MCF 10A (cell line): ENCODE measurements at places on chromosomes 3 and 15. TPM values are rescaled to one million over a fixed set of nuclear protein-coding genes. Genes with fewer than 3 reads are reported as not detected.

DNA sequence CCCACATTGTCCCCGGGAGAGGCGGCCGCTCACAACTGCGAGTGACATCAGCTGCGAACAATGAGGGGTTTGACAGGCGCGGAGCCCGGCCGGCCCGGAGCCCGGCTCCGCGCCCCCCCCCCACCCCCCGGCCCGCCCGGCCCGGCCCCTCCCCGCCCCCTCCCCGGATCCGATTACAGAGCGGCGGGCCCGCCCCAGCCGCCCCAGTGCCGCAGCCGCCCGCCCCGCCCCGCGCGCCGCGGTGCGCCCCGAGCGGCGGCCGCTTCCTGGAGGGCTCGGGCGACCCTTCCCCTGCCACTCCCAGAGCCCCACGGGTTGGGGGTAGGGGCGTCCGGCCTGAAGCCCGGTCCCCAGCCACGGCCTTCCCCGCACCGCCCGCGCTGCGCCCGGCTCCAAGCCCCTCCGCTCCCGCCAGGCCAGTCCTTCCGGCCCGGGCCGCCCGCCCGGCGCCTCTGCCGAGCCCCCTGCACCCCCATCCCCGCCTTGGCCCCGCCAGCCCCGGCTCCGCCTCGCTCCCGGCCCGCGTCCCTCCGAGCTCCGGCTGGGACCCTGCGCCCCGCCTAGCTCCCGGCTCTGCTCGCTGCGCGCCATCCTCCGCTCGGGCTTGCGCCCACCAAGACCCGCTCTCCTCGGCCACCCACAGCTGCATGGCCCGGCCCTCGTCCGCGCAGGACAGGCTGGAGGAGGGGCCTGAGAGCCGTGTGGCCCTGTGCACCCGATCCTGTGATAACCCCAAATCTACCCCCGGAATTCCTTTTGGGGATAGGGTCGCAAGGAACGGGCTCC is at the start of gene PCBP4:
Gene PCBP4 (minus strand): TSS at position 71 of the 786 bp plus-strand sequence. CDS start 6,214 bp downstream, outside the sequence.
- peaks cover 10% of the 10 kb centered on the region for H3K4me1 ChIP-seq
- H3K27me3 ChIP-seq = no peaks in the 10 kb centered on the region
- DNase-seq = no peak
- peaks cover 13% of the 10 kb centered on the region for H3K36me3 ChIP-seq

DNA sequence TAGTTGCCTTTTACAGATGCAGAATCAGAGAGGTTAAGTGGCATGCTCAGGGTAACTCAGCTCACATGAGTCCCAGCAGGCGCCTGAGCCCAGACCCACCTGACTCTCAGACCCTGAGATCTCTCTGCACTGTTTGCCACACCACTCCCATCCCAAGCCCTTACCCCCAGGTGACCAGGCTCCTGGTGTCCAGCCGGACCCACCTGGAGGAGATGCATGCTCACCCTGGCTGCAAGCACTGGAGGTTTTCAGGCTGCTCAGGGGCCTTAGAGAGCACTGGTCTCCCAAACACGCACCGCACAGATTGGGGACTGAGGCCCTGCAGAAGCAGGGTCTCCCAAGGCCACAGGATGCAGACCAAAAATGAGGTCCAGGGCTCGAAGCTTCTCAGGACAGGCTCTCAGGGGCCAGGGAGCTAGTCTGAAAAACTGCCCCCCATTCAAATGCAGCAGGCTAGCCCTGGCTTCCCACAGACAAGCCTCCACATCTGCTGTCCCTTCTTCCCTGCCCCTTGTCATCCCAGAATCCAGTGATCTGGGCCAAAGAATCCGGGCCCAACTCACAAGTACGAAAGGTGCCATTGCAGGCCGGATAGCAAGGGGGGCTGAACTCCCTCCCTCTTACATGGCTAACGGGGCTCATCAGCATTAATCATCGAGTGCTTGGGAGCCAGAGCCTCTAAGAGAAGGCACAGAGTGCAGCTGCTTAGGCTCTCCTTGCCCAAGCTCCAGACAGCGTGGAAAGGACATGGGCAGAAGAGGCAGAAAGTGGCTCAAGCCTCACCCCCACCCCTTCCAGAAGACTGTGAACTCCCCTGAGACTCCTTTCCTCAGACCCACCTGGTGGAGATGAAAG is 90.2 kb upstream of the PRR20G start:
- H3K36me3 ChIP-seq = no peaks in the 10 kb centered on the region
- no peak for DNase-seq
- no peak overlapping the region for H3K27ac ChIP-seq
- H3K4me3 ChIP-seq = no peak overlapping the region
- H3K4me1 ChIP-seq = no peaks in the 10 kb centered on the region

GRCh38 chr15:86877171-86877631 is 797.5 kb downstream of the AGBL1 start:
- H3K4me1 ChIP-seq = no peaks in the 10 kb centered on the region
- no peak overlapping the region for H3K27ac ChIP-seq
- H3K36me3 ChIP-seq = no peaks in the 10 kb centered on the region
- no peak for DNase-seq

GRCh38 chr15:41284427-41285177 is 47.8 kb downstream of the OIP5 start:
- peak overlapping the region; percentile 95 for H3K4me3 ChIP-seq
- H3K36me3 ChIP-seq = peaks cover 46% of the 10 kb centered on the region
- peak; percentile 31 for DNase-seq

- H3K4me3 ChIP-seq = no peak overlapping the region
- H3K36me3 ChIP-seq = no peaks in the 10 kb centered on the region
- H3K27ac ChIP-seq = no peak overlapping the region
- peak; percentile 63 for DNase-seq
These were observed 13.2 kb downstream of the TNIK start for GRCh38 chr3:171446801-171447578.

DNA sequence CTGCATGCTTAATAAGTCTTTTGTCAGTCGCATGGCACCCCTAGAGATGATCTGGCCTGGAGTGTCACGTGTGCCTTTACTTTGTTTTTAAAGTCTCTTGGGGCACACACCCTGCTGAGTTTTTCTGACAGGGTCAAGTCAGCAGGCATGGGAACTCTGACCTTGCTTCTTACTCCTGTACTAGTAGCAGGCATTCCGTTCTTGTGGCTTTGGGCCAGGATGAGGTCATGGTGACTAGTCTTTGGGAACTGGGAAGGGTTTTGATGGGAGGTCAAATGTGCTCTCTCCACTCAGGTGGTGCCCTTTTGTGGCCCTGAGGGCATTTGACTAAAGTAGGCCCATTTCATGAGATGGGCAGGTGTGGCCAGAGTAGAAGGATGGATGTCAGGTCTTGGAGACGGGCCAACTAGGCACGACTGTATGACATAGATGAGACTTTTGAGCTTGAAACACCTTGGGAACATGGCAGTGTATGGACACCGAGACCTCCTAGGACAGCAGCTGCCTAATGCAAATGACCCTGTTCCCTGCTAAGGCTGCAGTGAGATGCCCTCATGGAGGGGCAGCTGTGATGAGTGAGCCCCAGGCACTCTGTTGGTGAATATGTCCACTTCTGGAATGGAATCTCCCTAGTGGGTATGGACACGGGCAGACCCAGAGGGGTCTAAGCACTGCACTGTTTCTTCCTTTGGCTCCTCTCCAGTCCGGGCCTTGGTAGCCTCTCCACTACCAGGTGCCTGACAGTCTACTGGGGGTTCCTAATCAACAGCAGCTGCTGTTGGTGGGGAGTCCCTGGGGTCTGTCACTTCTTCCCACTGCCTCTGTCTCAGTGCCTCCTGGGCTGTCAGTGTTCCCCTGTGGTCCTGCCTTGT is 16.4 kb downstream of the SRPRB start:
- no peaks in the 10 kb centered on the region for H3K27me3 ChIP-seq
- H3K4me1 ChIP-seq = peaks cover 13% of the 10 kb centered on the region
- H3K27ac ChIP-seq = no peak overlapping the region
- DNase-seq = peak; percentile 93

DNA sequence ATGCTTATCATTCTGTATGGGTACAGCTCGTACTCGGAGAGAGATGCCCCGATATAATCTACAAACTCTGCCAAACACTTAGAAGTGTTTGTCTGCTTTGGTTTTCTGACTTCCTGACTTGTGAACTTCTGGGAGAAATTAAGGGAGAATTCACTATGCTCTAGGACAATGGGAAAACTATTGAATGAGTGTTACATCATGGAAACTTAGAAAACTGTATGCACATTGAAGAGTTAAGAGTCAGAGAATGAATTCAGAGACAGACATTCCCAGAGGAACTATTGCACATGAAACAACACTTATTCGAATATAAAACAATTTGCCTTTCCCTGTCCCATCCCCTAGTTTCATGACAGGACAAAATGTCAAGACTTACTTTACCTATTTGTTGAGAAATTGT is 57.8 kb downstream of the DTWD1 start:
- H3K4me3 ChIP-seq = no peak overlapping the region
- H3K4me1 ChIP-seq = peaks cover 13% of the 10 kb centered on the region
- DNase-seq = no peak
- no peaks in the 10 kb centered on the region for H3K36me3 ChIP-seq

GRCh38 chr15:26179906-26180305 is 316.8 kb upstream of the ATP10A start:
- H3K27me3 ChIP-seq = no peaks in the 10 kb centered on the region
- H3K27ac ChIP-seq = no peak overlapping the region
- H3K4me1 ChIP-seq = no peaks in the 10 kb centered on the region
- DNase-seq = no peak

- H3K4me3 ChIP-seq = no peak overlapping the region
- no peak for DNase-seq
- no peak overlapping the region for H3K27ac ChIP-seq
These were observed 635.9 kb upstream of the SUCLG2 start for GRCh38 chr3:68290333-68290732.

DNA sequence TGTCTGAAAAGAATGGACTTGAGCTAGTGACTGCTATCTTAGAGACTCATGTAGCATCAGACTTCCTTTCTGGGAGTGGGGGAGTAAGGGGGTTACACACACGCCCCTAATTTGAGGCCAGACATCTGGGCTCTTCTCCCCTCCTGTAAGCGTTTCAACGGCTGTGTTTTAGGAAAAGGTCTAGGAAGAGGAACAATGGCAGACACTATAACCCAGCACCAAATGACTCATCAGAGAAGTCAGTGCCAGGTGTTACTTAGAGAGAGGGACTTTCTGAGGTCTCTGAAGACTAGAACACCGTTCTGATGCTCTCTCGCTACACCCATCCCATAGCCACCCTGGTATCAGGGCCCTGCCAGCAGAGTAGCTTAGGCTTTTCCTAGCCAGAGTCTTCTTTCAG is 65.5 kb downstream of the SSUH2 start:
- no peak overlapping the region for H3K4me3 ChIP-seq
- peak; percentile 25 for DNase-seq
- peaks cover 13% of the 10 kb centered on the region for H3K4me1 ChIP-seq
- no peaks in the 10 kb centered on the region for H3K36me3 ChIP-seq
- peak overlapping the region; percentile 17 for H3K27ac ChIP-seq

GRCh38 chr3:143389388-143389787 is 269.8 kb downstream of the CHST2 start:
- DNase-seq = no peak
- H3K4me1 ChIP-seq = no peaks in the 10 kb centered on the region
- no peaks in the 10 kb centered on the region for H3K27me3 ChIP-seq
- H3K36me3 ChIP-seq = no peaks in the 10 kb centered on the region
- no peak overlapping the region for H3K27ac ChIP-seq
- no peak overlapping the region for H3K4me3 ChIP-seq

DNA sequence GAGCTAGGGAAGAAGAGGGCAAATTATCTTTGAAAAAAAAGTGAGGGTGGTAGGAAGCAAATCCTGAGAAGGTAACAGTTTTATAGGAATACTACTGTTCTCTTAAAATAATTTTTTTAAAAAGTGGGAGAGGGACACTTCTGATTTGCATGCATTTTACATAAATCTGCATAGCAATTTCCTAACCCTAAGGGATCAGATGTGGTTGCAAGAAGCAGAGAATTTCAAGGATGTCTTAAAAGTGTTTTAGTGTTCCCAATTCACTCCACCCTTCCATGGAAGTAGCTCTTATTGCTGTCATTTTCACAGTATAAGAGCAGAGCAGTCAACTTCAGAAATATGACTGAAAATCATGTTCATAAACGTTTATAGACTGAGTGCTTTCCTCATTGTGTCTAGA is 27.8 kb upstream of the RIOX2 start:
- H3K36me3 ChIP-seq = peaks cover 4% of the 10 kb centered on the region
- H3K27me3 ChIP-seq = peaks cover 12% of the 10 kb centered on the region

- H3K27ac ChIP-seq = no peak overlapping the region
- DNase-seq = no peak
- no peak overlapping the region for H3K4me3 ChIP-seq
- H3K4me1 ChIP-seq = no peaks in the 10 kb centered on the region
- peaks cover 27% of the 10 kb centered on the region for H3K27me3 ChIP-seq
These were observed 48.4 kb downstream of the MOBP start for GRCh38 chr3:39515681-39516441.

DNA sequence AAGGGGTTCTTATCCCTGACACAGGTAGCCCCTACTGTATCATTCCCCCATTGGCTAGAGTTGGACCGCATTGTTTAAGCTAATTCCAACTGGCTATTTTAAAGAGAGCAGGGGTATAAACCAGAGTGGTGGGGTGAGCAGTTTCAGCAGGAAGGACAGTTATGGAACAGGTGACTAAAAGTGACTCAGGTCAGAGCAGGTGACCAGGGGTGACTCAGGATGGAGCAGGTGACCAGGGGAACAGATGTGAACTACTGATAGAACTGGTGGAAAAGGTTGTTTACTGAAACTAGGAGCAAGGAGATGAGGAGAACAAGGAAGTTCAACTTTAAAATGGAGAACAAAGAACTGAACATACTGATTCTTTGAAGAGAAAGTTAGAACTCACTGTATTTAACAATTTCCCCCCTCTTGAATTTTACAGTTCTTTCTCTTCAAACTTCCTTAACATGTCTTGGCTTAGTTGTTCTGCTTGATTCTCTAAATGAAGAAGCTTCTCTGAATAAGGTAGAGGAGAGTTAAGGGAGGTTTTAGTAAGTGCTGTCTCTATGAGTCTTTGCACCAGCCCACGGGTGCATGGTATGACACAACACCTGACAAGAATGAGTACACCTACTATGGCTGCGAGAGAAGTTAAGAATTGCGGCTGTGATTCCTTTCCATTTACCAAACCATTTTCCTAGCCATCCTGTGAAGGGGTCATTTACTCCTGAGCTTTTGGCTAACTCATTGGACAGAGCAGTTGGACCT is 83.4 kb upstream of the WNT7A start:
- H3K36me3 ChIP-seq = no peaks in the 10 kb centered on the region
- no peak overlapping the region for H3K4me3 ChIP-seq
- H3K27me3 ChIP-seq = peaks cover 27% of the 10 kb centered on the region
- H3K27ac ChIP-seq = no peak overlapping the region
- DNase-seq = no peak

GRCh38 chr3:149547954-149548668 is 73.6 kb downstream of the TM4SF4 start:
- peaks cover 9% of the 10 kb centered on the region for H3K36me3 ChIP-seq
- peak; percentile 86 for DNase-seq
- no peaks in the 10 kb centered on the region for H3K27me3 ChIP-seq

Gene C3orf52
- 10.4 and 16.1 TPM in 2 replicates for total RNA-seq

Gene CTDSPL2
- 36.3 and 38.2 TPM in 2 replicates for total RNA-seq

Gene PYGO1
- 3.9 and 5.1 TPM in 2 replicates for total RNA-seq

Gene SCN5A
- total RNA-seq = not detected in 2 replicates

Gene SLC15A2
- 0.79 and 1.5 TPM in 2 replicates for total RNA-seq

Gene IP6K2
- 99.3 and 117 TPM in 2 replicates for total RNA-seq

Gene CNTN6
- total RNA-seq = not detected in 2 replicates

Gene GOLGA6A
- not detected in 2 replicates for total RNA-seq

Gene SOX14
- total RNA-seq = not detected in 2 replicates

Gene RASGRP1
- total RNA-seq = not detected in 2 replicates

Gene SPRED1
- 26.4 and 28.1 TPM in 2 replicates for total RNA-seq
